Left ventricle myocardium superior (tissue), 1 donor: ENCODE measurements at places on chromosomes 4 and X. TPM values are rescaled to one million over a fixed set of nuclear protein-coding genes. Genes with fewer than 3 reads are reported as not detected.

The ADAM29 gene
- total RNA-seq: not detected

GRCh38 chr4:38663801-38664705 lies at the start of gene KLF3:
TSS of gene KLF3 (plus strand) at chr4:38664199. CDS start at chr4:38680626, 16,427 bp downstream.
- DNase-seq: peak; percentile 98

DNA sequence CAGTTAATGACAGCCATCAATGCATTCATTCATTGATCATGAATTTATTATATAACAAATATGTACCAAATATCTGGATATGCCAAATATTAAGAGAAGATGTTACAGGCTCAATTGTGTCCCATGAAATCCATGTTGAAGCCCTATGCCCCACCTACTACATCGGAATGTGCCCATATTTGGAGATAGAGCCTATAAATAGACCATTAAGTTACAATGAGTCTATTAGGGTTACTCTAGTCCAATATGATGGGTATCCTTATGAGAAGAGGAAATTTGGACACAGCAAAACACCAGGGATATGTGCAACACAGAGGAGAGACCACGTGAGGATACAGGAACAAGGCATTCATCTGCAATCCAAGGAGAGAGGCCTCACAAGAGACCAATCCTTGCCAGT lies 634.5 kb downstream of the DMD start:
- DNase-seq: no peak

DNA sequence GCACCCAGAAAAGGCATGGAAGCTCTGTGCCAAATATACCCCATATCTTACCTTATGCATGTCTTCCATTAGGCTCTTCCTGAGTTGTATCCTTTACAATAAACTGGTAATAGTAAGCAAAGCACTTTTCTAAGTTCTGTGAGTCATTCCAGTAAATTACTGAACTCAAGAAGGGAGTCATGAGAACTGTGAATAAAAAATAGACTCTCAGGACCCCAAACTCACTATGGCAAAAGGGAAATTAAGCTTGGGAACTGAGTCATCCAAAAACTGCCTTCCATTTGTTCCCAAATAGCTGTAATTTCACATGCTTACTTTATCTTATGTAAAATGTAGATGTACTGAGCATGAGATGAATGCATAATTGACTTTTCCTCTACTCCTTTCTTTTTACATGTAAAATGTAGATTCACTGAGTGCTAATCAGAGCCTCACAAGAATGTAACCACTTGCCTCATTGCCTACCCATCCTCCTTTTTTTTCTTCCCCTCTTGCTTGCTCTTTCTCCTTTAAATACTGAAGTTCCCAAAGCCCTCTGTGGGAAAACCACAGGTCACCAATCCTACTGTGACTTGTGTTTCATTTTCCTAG lies 8.1 kb downstream of the TCEAL3 start:
- DNase-seq: no peak

DNA sequence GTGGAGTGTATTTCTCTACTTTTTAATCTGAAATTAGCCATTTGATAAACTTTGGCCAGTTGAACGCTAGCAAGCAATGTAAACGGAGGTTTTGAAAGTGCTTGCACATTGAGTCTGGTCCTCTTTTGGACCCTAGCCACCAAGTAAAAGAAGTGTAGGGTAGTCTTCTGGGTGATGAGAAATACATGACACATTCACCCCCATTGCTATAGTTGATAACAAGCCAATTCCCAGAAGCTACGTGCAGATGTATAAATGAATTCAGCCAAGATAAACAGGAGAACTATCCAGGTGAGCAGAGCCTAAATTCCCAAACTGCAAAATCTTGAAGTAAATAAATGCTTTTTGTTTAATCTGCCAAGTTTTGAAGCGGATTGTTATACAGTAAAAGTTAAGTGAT lies 965.4 kb upstream of the GRIA3 start:
- no peak for DNase-seq

DNA sequence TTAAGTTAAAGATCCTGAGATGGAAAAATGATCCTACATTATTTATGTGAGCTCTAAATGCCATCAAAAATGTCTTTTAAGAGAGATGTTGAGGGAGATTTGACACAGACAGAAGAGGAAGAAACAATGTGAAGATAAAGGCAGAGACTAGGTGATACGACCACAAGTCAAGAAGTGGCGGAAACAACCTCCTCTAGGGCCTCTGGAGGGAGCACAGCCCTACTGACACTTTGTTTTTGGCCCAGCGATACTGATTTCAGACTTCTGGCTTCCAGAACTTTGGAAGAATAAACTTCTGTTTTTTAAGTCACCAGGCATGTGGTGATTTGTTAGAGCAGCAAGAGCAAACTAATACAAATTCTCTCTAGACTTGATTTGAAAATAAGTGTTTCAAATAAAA lies 1216.1 kb downstream of the FSTL5 start:
- no peak for DNase-seq

DNA sequence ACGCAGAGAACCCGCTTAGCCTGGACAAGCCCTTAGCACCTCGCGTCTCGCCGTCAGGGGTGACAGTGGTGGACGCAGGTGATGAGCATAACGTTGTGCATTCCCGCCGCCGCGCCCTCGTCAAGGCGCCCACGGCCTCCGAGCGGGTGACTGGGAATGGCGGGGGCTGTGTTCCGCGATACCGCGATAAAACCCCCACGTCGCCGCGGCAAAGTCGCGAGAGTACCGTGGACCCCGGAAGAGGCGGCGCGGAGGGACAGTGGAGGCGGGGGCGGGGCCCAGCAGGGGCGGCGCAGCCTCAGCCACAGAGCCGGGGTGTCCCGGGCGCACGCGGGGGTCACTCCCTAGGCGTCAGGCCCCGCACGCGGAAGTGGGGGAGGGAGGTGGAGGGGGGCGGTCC lies 53.8 kb downstream of the ZFYVE28 start:
- DNase-seq: peak; percentile 72

DNA sequence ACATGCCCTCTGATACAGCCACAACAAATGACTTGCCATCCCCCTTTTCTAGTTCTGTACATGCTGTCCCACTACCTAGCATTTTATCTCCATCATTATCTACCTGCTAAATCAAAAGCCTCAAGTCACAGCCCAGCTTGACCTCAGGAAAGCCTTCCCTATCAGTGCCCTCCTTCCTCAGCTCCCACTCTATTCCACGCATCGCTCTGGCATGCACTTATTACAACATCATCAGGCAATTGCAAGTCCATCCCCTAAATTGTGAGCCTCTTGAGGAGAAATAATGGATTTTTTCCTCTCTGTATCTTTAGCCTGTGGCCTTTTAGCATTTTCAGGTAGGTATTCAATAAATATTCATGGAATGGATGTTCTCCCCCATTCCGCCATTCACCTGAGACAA lies 5.7 kb downstream of the ARL13A start:
- DNase-seq: no peak

The CENPVL2 gene
- not detected for total RNA-seq

DNA sequence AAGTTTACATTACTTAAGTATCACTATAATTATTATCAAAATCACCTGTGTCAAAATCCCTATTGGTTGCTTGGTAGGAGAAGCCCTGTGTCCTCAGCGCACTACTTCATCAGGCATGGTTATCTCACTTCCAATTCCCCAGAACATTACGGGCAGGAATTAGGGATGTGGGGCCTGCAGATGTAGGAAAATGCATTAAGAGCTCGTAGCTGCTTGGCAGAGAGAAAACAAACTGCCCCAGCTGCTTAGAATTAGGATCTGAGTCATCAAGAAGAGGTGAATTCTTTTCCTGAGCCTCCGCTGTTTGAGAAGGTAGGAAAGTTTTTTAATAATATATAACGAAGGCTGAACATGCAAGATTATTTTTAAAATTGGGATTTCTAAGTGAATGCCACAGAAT lies 31.1 kb upstream of the CLNK start:
- DNase-seq: no peak

The TCP11X2 gene
- not detected for total RNA-seq

GRCh38 chr4:7112656-7113055 lies 44.8 kb upstream of the GRPEL1 start:
- no peak for DNase-seq

GRCh38 chr4:139794158-139794954 lies 128.7 kb downstream of the MGST2 start:
- DNase-seq: no peak

- no peak for DNase-seq
Measured at GRCh38 chr4:151152028-151152427, 52.6 kb downstream of the RPS3A start.

GRCh38 chr4:87657525-87657924 lies 7.4 kb downstream of the DMP1 start:
- no peak for DNase-seq
